ENCODE measurements at places on chromosomes 1 and 21. TPM values are rescaled to one million over a fixed set of nuclear protein-coding genes. Genes with fewer than 3 reads are reported as not detected.

- no peaks in the 10 kb centered on the region for H3K36me3 ChIP-seq
- no peak overlapping the region for H3K27ac ChIP-seq
- no peak for DNase-seq
- H3K27me3 ChIP-seq: no peaks in the 10 kb centered on the region
- no peaks in the 10 kb centered on the region for H3K4me1 ChIP-seq
Observed at GRCh38 chr1:56355918-56356317, 223.4 kb downstream of the PLPP3 start.

DNA sequence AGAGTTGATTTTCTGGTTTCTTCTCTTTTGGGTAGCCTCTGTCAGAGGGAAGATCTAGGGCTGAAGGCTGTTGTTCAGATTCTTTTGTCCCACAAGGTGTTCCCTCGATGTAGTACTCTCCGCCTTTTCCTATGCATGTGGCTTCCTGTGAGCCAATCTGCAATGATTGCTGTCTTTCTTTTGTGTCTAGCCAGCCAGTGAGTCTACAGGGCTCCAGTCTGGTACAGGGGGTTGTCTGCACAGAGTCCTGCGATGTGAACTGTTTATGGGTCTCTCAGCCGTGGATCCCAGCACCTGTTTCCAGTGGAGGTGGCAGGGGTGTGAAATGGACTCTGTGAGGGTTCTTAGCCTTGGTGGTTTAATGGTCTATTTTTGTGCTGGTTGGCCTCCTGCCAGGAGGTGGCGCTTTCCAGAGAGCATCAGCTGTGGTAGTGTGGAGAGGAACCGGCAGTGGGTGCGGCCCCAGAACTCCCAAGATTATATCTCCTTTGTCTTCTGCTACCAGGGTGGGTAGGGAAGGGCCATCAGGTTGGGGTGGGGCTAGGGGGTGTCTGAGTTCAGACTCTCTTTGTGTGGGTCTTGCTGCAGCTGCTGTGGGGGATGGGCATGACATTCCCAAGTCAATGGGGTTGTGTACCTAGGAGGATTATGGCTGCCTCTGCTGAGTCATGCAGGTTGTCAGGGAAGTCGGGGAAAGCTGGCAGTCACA, 81.3 kb upstream of the C21orf91 start:
- H3K4me1 ChIP-seq: peaks cover 7% of the 10 kb centered on the region
- H3K27ac ChIP-seq: peak overlapping the region; percentile 51
- 0 out of 2 replicates have a peak overlapping the region, but pooled peaks have one; percentile 4 for H3K4me3 ChIP-seq
- peak; percentile 75 for DNase-seq
- H3K27me3 ChIP-seq: no peaks in the 10 kb centered on the region
- no peaks in the 10 kb centered on the region for H3K36me3 ChIP-seq

The ATP5PB gene
- 527 TPM for total RNA-seq

- H3K4me1 ChIP-seq: no peaks in the 10 kb centered on the region
- H3K4me3 ChIP-seq: no peak overlapping the region
- H3K27me3 ChIP-seq: 0 out of 2 replicates have a peak, but pooled peaks cover 4% of the 10 kb centered on the region
- no peak overlapping the region for H3K27ac ChIP-seq
Observed at GRCh38 chr1:21379571-21379970, 60.4 kb upstream of the NBPF3 start.

The APOBEC4 gene
- not detected for total RNA-seq

- DNase-seq: no peak
- no peak overlapping the region for H3K4me3 ChIP-seq
- H3K36me3 ChIP-seq: no peaks in the 10 kb centered on the region
- peaks cover 25% of the 10 kb centered on the region for H3K4me1 ChIP-seq
- H3K27me3 ChIP-seq: peaks cover 42% of the 10 kb centered on the region
Observed at GRCh38 chr1:10942542-10942912, 69.9 kb upstream of the TARDBP start.

DNA sequence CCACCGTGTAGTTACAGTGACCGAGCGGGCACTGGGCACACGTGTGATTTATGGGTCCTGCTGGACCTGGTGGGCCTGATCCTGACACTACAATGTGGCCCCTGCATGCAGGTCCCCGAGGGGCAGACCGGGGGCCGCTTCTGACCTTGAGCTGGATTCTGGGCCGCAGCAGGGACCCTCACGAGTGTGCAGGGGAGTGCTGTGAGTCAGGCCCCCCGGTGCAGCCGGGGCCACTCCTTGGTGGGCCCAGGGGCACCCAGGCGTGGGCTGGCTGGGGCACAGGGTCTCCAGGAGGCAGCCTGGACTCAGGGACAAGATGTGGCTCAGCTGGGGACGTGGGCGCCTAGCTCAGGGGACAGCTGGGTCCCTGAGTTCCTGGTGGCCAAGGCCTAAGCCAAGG, 77.5 kb upstream of the TTC34 start:
- DNase-seq: no peak
- no peaks in the 10 kb centered on the region for H3K4me1 ChIP-seq
- H3K27ac ChIP-seq: no peak overlapping the region
